ENCODE measurements at places on chromosomes 2 and 18. TPM values are rescaled to one million over a fixed set of nuclear protein-coding genes. Genes with fewer than 3 reads are reported as not detected.

The SPEG gene
- total RNA-seq: 7.2 TPM

The FOXI3 gene
- not detected for total RNA-seq

The SRD5A2 gene
- not detected for total RNA-seq

DNA sequence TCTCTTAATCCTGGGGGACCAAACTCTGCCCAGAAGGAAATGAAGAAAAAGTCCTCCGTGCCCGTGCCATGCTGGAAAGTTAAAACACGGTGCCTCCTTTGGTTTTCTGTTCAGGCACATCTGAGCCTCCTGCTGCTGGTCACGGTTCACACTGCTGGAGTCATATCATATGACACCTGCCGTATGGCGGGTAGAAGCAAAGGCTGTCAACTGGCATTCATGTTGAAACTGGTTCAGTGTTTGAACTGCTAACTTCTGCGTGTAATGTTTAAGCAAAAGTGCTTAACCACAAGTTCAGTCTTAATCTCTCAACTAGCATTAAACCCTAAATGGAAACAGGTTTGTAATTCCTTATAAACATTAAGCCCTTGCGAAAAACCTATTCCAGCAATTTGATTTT is 3.1 kb downstream of the STK39 start:
- DNase-seq: no peak

DNA sequence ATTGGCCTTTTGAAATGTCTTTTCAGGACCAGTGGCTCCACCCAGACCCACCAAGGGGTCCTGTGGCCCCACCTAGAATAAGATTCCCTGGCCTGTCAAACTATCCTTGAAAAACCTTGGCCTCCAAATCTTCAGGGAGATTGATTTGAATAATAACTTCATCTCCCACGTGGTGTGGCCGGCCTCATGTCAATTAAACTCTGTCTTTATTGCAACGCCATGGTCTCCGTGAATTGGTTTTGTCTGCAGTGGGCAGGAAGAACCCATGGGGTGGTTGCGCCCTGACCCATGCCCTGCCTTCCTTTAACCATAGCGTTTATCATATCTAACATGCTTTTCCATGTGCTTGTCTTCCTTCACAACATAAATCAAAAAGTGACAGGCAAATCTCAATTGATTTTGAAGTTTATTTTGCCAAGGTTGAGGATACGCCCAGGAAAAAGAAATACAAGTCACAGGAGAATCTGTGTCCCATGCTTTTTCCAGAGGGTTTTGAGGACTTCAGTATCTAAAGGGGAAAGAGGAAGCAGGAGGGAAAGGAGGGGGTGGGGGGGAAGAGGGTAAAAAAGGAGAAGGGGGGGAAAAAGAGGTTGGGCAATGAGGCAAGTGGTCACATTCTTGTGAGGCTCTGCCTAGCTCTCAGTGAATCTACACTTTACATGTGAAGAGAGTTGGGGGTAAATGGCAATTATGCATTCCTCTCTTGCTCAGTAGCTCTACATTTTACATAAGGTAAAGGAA is 66.5 kb upstream of the CABLES1 start:
- DNase-seq: no peak

DNA sequence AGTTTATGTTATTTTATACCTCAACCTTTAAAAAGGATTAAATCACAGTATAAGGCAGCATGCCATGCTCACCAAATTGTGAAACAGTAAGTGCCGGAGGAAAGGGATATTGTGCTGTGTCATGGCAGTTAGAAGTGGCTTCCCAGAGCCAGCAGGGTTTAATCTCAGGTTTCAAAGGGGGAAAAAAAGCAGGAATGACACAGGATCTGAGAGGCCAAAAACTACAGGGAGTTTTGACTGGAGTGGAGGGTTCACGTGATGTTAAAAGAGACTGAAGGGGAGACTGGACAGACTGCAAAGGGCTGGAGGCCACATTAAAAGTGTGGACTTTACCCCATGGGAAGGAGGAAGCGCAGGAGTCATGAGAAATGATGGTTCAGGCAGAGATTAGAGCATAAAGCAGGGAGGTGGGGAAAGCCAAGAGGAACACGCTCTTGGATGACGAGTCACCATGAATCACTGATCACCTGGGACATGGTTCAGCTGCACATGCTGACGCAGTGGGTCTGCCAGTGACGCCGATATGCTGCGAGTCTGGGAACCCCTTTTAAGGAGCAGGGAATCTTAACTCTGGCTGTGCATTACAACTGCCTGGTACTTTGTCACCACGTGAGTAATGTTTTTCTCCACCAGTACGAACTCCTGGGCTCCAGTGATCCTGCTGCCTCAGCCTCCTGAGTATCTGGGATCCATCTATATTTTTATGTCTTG is 6.1 kb downstream of the CHMP1B start:
- no peak for DNase-seq

GRCh38 chr2:224127871-224128501 is 88.9 kb upstream of the SERPINE2 start:
- no peak for DNase-seq

DNA sequence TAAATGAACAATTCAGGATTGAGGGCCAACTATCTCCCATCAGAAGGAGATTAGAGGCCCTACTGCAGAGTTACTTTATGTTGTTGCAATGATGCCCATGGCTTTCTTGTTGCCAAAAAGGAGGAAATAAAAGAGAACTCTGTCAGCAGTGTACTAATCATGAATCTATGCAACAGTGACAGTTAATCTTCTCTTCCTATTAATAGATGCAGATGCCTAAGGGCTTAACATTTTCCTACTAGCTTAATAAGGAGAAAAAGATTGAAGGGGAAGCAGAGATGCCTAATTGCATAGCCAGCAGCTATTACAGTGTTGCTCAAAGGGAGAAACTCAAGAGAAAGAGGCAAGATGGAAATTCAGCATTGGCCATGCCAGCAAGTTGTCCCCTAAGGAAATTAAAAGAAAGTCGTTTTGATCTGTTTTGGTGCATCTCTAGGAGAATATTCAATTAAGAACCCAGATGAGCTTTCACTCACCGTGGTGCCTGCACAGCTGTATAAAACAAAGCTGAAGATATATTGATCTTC is 107.1 kb upstream of the KCNJ3 start:
- DNase-seq: no peak

DNA sequence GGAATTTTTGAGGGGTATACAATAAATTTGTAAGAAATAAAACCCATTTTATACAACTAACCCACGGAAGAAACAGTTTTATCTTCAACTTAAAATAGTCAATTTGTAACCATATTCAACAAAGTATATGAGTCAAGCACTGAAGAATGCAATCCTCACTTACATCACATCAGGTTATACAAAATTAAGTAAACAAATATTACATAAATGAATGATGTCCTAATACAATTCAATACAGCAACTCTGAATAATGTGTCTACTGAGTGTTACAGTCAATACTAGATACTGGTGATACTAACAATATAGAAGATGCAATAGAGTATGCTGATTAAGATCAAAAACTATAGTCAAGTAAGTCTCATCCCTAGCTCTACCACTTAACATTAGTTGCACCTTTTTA is 58.6 kb downstream of the FANCL start:
- no peak for DNase-seq

GRCh38 chr2:108212671-108213070 is 27.1 kb upstream of the SULT1C3 start:
- no peak for DNase-seq

DNA sequence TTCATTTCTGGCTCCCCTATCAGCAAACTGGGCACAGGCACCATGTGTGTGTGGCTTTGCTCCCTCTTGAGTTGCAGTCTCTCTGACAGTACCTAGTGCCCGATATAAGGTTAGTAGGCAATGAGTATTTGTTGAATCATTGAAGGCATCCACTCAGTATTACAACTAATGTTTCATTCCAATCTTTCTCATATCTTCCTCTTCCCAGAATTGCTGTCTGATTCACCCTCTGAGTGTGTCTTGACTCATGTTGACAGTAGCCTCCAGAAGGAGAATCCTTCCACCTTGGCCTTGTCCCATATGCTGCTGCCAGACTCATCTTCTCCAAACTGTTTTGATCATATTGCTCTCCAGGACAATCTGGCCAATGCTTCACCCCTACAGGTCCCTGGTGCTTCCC is 202.5 kb downstream of the LRRTM1 start:
- no peak for DNase-seq

DNA sequence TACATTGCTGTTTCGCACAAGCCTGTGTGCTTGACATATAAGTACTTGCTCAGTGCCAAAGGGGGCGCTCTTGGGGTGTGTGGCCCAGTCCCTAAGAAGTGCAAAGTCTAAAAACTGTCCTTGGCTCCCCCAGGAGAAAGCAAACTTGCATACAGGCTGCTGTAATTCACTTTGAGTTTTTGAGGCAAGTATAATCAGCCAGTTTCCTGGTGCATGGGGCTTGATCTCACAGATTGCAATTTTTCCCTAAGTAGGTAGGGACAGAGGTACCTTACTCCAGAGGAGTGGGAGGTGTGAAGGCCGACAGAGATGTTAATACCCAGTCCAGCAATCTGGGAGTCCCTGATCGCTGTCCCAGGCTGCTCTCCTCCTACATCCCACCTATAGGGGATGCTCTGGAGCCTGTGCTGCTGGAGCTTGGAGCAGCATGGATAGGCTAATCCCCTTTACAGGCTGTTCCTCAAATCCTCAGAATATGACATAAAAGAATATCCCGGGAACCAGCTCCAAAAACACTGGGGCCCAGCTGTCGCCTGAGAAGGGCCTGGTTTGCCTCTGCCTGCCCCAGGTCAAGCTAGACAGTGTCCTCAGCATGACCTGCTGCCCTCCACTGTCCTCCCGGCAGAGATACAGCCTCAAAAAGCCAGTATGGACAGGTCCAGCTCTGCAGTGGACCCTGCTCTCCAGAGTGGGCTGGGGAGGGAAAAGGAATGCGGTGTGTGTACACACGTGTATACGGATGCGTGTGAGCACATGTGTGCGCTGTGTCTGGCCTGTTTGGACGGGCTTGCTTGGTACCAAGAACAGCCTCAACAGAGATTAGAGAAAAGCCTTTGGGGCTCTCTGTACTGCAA is 136.5 kb upstream of the HAAO start:
- no peak for DNase-seq

- DNase-seq: peak; percentile 14
Measured at GRCh38 chr2:235944591-235944990, 223.6 kb downstream of the GBX2 start.

- no peak for DNase-seq
Measured at GRCh38 chr2:74205596-74205995, 7.2 kb downstream of the MTHFD2 start.

GRCh38 chr2:157936406-157936805 is 60.3 kb upstream of the ACVR1 start:
- DNase-seq: no peak

GRCh38 chr2:51220606-51221005 is 188.7 kb upstream of the NRXN1 start:
- DNase-seq: no peak

DNA sequence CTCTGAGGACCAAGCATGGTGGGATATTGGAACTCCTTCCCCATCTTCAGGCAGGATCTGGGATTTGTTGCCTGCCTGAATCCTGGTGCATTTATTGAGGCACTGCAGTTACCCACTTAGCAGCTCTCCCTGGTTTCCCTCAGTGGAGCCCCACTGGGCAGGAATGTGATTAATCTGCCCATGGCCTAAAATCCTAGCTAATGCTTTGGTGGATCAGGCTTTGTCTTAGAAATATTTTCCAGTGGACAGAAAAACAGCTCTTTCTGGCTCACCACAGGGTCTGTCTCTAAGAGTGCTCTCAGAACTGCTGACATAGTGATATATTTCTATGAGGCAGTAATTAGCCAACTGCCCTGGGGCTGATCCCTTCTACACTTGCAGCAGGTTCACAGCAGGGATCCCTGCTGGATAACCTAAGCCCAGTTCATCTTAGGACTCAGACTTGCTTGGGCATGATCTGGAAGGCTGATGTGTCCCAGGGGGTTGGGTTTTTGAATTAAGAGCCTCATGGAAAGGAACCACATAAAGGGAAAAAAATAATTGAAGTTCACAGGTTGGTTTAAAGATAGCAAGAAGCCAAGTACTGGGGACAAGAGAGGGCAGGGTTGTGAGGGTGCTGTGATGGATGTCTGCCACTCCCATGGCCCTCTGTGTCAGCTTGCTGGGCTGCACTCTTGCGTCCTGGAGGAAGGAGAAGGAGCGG is 44.3 kb upstream of the ZDBF2 start:
- no peak for DNase-seq

DNA sequence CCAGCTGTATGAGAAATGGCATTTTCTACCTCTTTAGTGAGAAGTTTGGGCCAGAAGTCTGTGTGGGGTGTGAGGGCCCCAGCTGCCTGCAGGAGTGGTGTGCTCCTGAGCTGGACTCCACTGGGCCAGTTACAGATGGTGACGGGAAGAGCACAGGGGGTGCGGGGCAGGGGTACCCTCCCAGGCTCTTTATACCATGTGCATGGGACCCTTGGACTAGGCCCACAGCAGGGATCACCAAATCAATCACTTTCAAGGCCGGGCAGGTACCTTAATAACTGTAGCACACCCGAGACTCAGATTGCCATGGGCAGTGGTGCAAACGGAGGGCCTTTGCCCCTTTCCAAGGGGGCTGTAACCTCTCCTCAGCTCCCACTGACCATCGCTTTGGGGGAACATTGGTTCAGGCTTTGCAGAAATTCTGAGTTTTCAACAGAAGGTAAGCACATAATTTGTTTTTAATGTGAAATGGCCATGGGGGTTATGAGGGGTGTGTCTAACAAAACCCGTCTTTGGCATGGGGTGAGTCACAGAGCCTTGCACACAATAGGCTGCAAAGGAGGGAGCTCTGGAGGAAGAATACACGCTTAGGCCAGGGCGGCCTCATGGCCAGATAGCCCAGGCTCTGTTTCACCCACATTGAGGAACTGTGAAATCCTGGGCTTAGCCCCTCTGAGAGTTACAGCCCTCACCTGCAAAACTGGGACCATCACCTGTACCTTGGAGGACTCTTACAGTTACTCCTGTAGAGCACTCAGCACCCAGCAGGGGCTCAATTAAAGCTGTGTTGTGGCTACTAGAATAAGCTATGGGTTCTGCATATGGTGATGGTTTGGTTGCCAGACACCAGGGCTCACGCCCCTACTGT is 141.0 kb upstream of the BCL2L11 start:
- DNase-seq: no peak

GRCh38 chr2:111133603-111134002 is 12.9 kb downstream of the BCL2L11 start:
- DNase-seq: no peak

DNA sequence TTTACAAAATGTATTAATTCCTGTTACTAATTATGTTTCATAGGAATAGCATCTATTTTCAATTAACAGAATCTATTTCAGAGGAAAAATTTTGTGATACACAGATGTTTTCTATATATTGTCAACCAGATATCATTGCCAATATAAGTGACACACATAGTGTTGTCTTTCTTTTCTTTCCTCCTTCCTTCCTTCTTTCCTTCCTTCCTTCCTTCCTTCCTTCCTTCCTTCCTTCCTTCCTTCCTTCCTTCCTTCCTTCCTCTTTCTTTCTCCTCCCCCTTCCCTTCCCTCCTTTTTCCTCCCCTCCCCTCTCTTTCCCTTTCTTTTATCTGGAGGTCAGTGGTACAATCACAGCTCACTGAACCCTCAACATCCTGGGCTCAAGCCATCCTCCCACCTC is 146.5 kb upstream of the DSEL start:
- no peak for DNase-seq

DNA sequence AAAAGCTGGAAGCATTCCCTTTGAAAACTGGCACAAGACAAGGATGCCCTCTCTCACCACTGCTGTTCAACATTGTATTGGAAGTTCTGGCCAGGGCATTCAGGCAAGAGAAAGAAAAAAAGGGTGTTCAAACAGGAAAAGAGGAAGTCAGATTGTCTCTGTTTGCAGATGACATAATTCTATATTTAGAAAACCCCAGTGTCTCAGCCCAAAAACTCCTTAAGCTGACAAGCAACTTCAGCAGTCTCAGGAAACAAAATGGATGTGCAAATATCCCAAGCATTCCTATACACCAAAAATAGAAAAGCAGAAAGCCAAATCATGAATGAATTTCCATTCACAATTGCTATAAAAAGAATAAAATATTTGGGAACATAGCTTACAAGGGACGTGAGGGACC is 11.1 kb downstream of the SLC8A1 start:
- DNase-seq: no peak
